ENCODE measurements at places on chromosomes 6 and 20.
A peak's percentile ranks its signal among the peaks of the same experiment; 100 is the strongest.

DNA sequence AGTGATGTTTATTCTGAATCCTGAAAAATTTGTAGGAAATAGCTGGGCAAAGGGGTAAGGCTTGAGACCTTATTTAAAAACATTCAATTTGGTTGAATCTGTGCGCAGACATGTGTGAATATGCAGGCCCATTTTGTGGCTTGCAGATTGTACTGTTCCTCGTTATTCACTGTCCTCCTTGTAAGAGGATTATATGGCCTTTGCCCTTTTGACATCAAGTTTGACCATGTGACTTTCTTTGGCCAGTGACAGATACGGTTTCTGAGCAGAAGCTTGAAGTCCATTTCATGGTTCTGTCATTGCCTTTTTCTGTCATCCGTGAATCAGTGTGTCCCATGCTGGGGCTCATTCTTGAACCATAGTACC lies 13.4 kb downstream of the AFDN start:
- DNase-seq, result no peak

DNA sequence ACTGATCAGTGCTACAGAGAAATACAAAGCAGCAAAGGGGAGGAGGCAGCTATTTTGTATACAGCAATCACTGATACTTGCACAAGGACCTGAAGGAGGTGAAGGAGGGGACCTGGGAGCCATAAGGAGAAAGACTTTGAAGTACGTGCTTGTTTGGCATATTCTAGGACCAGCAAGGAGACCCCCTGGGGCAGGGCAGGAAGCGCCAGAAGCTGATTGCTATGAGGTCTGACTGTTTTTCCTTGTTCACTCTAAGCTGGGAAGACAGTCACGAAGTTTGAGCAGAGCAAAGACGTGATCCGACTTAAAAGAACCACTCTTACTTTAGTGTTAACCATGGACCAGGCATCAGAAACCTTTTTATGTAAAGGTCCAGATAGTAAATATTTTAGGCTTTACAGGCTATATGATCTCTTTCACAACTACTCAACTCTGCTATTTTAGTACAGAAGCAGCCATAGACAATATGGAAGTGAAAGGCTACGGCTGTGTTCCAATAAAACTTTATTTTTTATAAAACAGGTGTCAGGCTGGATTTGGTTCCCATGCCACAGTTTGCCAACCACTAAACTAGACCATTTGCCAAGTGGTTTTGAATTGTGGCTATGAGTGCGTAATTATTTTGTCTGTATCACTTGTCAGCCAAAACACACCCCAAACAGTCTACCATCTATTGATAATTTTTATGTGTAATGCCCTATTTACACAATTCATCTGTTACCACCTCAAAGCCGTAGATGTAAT lies 217.9 kb downstream of the PRL start:
- DNase-seq, result no peak

DNA sequence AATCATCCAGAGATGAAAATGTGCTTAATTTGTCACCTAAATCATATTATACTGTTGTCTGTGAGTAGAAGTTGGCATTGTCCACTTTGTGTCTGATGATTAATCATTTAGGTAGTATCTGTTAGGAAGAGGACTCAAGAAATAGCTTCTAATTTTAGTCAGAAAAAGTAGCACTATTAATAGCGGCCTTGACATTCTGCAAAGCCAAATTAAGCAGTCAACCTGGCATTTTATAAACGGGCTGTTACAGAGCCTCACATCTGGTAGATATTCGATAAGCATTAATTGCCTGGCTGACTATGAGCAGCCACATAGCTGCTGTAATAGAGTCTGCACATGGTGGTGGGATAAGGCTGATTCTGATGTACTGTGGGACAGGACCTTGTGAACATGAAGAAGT lies 99.5 kb downstream of the KLHL32 start:
- DNase-seq, result no peak

DNA sequence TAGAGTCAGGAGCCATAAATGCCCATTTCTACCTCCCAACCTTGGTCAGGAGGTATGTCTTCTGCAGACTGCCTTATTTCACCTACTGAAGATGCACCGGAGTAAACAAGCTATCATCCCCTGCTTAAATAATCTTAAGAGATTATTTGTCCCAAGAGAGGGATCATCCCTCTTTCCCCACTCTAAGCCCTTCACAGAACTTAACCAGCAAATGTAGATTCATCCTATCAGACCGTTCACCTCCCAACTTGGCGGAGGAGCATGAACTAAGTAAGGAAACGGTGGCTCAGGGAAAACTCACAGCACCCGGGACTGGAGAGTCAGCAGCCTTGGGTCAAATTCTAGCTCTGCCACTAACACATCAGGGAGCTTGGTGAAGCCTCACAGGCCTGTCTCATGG lies 115.3 kb downstream of the TRERF1 start:
- DNase-seq, result no peak

- DNase-seq, result no peak
These were observed 4.3 kb downstream of the MYT1 start for GRCh38 chr20:64168381-64169090.

DNA sequence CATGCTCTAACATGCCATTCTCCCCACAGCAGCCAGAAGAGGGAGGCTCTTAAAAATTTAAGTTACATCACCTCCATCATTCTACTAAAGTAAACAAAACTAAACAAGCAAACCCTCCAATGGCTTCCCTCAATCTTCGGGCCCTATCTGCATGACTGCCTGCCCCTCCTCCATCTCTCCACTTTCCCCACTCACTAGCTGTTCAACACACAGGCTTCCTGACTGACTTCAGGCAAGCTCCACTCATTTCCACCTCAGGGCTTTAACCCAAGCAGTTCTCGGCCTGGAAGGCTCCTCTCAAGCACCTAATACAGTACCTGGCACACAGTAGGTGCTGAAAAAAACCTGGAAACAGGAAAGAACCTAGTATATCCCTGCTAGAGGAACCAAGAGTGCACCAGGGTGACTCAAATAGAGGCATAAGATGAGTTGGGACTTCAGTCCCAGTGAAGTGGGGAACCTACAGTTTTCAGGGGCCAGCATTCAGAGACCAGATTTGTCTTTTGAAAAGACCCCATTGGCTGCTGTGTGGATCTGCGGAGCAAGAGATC lies 2.8 kb downstream of the AHCY start:
- no peak for DNase-seq

DNA sequence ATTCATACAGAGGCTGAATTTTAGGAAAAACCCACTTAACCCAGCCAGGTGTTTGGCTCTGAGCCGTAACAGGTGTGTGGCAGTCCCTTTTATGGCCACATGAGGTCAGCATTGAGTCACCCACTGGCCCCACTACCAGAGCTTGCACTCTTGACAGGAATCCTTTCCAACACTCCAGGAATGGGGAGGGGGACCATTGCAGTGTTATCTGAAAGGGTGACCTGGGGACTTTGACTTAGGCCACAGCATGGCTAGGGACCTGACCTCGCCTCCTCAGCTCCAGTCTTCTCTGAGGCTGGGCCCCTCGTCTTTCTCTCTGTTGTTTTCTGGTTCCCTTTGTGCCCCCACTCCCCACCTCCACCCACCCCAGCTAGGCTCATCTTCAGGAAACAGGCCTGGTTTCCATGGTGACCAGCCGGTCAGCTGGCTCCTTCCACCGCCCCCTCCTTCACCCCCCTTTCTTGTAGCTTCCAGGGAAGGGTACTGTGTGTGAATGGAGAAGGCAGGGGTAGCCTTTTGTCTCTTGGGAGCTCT lies 2.1 kb upstream of the TMEM151B start:
- peak; percentile 21 for DNase-seq

- DNase-seq, result peak; percentile 38
These were observed 58.7 kb downstream of the OTOR start for GRCh38 chr20:16806886-16807285.
